ENCODE measurements at places on chromosomes 11 and 22. TPM values are rescaled to one million over a fixed set of nuclear protein-coding genes. Genes with fewer than 3 reads are reported as not detected.

PANX3 gene
- not detected for total RNA-seq

ME3 gene
- 56.9 TPM for total RNA-seq

LDHAL6A gene
- total RNA-seq = not detected

C11orf16 gene
- total RNA-seq = not detected

CARD18 gene
- not detected for total RNA-seq

TMPRSS4 gene
- total RNA-seq = not detected
